ENCODE measurements at places on chromosomes 7 and 10.

DNA sequence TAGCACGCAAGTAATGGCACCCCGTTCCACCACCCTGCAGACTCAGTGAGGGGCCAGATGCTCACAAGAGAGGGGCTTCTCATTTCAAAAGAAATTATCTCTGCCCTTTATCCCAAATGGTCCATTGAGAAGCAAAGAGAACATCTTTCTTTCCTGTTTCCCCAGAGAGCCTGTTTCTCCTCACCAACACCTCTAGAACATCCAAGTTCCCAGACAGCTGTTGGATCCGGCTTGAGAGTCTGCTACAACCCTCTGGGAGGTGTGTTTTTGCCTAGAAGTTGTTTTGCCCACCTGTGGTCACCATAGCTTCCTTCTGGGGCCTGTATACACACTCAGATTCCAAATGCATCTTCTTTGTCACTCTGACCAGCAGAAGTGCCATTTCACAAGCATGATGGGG is 637.4 kb downstream of the LRMDA start:
- DNase-seq: no peak

DNA sequence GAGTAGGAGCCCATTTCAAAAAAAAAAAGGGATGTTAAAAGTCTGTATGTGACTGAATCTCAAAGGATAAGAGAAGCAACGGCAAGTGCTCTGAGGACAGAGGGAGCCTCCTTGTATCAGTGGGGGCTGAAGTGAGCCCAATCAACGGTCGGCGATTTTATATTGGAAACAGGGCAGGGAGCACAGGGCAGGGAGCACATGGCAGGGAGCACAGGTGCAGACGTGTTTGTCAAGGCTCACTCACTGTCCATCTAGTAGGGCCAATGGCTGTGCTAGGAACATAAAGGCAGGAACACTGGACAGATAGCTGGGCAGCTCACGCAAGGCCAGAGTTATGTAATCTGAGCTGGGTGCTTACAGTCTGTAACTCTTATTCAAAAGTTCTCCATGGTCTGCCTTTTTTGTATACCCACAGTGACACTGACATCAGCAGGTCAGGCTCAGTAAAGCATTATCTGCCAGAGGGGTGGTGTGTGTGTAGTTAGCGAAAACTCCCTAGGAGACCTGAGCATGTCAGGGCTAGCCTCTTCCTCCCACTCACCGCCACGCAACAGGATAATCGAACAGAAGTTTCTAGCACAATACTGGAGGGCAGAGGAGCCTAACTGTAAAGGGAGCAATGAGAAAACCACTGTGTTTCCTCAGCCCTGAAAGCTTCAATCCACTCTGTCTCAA is 15.4 kb downstream of the AKR1B1 start:
- DNase-seq: no peak

DNA sequence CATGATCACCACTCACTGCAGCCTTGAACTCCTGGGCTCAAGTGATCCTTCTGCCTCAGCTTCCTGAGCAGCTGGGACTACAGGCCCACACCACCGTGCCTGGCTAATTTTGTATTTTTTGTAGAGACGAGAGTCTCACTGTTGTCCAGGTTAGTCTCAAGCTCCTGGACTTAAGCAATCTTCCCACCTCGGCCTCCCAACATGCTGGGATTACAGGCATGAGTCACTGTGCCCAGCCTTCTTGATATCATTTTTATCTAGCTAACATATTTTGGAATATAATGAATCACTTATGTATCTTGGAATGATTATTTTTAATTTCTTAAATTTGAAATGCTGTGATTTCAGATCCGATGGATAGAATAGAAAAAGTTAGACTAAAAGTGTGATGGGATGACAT is 18.4 kb downstream of the ARL4A start:
- DNase-seq: no peak

DNA sequence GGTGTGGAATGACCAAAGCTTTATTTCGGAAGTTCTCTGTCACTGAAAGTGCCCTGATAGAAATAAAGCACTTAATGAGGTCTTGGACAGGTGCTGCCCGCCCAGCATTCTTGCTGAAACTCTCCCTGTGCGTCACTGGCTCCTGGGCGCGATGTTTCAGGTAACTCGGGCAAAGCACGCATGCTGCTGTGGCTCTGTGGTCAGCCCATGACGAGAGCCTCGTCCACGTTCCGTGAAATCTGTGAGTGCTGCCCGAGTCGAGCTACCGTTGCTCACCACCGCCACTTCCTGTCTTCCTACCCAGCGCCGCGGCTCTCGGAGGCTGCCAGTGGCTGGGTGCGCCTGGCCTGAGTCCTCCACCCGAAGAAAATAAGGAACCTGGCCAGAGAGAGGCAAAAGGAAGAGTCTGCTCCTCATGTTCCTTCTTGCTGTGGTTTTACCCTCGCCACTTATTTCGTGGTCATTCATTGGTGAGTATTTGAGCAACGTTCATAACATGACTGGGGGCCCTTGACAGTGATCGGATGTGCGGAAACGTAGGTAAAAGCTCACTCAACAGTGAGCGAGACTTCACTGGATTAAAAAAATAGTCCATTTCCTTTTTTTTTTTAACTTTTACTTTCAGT is 95.5 kb downstream of the MAP3K8 start:
- no peak for DNase-seq

GRCh38 chr7:46218461-46219200 is 297.6 kb upstream of the IGFBP3 start:
- DNase-seq: no peak

GRCh38 chr7:55129541-55130394 is 111.0 kb downstream of the EGFR start:
- peak; percentile 85 for DNase-seq

DNA sequence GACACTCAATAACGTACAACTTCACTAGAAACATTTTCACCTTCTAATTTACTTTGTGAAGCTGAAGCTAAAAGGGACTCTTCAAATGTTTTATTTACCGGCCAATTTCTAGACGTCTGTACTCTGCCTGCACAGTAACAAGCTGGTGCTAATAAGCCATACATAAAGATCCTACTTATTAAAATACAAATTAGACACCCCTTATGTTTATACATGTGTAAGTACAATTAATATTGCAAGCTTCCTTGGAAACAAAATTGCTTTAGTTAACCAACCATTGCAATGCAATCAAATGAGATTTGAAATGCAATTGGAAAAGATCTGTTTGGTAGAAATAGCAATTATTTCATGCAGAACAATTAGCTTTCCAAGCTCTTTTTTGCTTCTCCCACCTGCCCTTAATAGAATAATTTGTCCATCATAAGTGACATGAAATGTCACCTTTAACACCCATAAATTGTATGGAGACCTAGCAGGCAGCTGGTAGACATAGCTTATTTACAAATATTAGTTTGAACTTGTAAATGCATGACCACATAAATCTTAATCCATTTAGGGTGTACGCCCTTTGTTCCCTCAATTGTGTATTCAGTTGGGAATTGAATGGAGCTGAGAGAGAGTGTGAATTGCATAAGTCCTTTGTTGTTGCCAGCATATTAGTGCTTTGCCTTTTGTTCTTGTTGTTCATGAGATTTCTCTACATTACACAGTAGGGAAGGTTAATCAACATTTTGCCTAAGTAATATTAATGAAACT is 277.1 kb downstream of the CACNA2D1 start:
- no peak for DNase-seq
